ENCODE measurements at places on chromosomes 7 and 10.

DNA sequence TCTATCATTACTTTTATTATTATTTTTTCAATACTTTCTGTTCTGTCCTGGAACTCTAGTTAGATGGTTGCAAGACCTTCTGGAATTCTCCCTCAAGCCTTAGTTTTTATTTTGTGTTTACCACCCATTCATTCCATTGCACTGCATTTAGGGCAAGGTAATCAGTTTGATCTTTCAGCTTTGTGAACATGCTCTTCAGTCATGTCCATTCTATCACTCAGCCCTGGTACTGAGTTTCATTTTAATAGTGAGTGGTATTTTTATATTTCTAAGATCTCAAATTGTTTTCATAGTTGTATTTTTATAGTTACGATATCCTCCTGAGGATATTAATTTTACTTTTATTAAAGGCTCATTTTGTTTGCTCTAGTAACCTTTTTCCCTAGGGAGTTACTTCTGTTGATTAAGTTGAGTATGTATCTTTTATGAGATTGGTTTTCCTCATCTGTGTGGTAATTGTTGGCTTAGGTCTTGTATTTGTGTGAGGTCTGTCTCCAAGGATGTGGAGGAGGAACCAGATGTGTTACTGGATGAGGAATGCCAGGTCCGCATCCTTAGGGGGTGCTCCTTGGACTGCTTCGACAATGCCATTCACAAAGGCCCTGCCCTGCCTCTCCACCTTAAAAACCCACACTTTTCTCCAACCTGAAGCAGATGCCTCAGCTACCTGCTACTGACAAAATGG is 46.7 kb upstream of the RAB18 start:
- DNase-seq: no peak

GRCh38 chr7:106659166-106659962 is 1.6 kb downstream of the CCDC71L start:
- DNase-seq: no peak

GRCh38 chr7:124652237-124652636 is 113.4 kb downstream of the GPR37 start:
- no peak for DNase-seq

GRCh38 chr7:7251742-7252141 is 69.4 kb downstream of the C1GALT1 start:
- DNase-seq: peak; percentile 79

- DNase-seq: no peak
Measured at GRCh38 chr10:51876503-51876902, 177.1 kb upstream of the CSTF2T start.

- DNase-seq: peak; percentile 35
Measured at GRCh38 chr10:102738692-102739121, 5.0 kb upstream of the WBP1L start.

DNA sequence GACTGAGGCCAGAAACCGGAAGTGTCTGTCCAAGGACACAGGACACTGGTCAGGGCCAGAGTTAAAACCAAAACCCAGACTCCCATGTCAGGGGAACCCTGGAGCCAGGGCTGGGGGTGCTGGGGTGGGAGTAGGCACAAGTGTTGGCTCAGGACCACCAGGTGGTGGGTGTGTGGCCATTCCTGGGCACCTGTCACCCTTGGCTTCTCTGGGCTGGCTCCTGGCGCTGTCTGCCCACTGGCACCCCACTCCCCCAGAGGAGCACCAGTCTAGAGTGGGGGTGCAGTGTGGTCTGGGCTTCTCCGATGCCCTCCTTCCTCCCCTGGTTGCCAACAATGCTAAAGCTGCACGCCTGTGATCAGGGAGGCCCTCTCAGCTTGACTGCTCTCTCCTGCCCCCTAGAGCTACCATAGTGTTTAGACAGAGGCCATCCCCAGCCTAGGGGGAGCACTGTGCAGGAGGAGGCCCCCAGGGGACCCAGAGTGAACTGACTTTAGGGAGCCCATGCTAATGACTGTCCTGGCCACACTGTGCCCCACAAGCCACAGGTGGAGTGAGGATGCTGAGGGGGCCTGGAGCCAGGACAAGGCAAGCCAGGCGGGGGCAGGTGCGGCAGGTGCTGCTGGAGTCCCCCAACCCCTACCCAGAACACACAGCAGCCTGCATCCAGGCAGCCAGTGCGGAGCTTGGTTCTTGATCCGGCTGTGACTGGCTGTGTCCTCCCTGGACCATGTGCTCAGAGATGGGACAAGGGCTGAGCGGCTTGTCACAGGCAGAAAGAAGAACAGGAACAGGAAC is 11.0 kb downstream of the RASGEF1A start:
- DNase-seq: no peak

- DNase-seq: no peak
Measured at GRCh38 chr10:75038335-75038734, 73.1 kb upstream of the SAMD8 start.

- no peak for DNase-seq
Measured at GRCh38 chr10:44923611-44924010, 12.5 kb downstream of the TMEM72 start.

- no peak for DNase-seq
Measured at GRCh38 chr10:91564026-91564425, 68.8 kb downstream of the PPP1R3C start.

DNA sequence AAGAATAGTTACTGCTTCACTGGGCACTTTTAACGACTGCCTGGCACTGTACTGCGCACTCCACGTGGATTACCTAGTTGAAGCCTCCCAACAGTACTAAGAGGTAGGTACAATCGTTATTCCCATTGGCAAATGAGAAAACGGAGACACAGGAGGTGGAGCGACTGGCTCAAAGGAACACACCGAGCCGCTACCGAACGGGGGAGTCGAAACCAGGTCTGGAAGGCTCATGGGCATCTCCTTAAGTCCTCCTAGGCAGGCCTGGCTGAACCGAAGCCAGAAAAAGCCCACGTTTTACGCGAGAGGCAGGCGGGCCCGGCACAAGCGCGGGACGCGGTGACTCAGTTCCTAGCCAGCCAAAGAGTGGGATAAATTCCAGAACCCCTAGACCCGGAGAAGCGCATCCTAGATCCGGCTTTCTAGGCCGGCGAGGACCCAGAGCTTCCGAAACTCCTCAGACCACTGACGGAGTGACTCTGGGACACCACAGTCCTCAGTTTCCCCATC is 472 bp downstream of the PDAP1 start:
- peak; percentile 48 for DNase-seq

DNA sequence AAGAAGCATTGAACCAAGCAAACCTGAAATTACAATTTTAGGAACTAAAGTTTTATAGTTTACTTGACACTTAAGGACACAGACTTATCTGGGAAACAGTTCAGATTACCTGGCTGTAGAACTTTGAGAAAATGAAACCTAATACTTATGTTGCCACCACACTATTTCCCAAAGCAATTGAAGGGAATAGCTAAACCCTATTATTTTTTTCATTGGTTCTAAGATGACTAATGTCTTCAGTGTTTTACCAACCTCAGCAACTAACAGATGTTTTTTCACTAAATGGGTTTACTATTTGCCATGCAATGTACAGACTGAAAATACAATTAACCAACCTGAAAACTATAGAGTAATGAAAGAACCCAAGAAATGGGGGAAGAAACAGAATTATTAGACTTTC is 689.6 kb downstream of the SORCS1 start:
- no peak for DNase-seq

- DNase-seq: no peak
Measured at GRCh38 chr7:149723795-149724495, 49.4 kb downstream of the ZNF467 start.

Data from inflammatory macrophage treated with lipopolysaccharide for 4 hours (primary cell).